ENCODE measurements at places on chromosomes 3 and 15. TPM values are rescaled to one million over a fixed set of nuclear protein-coding genes. Genes with fewer than 3 reads are reported as not detected.

The DLL4 gene
- 0.18 TPM for total RNA-seq

The PPP2R3A gene
- 0.51 TPM for total RNA-seq

- no peak overlapping the region for H3K4me3 ChIP-seq
- no peak overlapping the region for H3K27ac ChIP-seq
Observed at GRCh38 chr3:31815006-31815405, 166.1 kb downstream of the OSBPL10 start.

- peaks cover 29% of the 10 kb centered on the region for H3K4me1 ChIP-seq
- DNase-seq: no peak
- peaks cover 2% of the 10 kb centered on the region for H3K36me3 ChIP-seq
- no peaks in the 10 kb centered on the region for H3K27me3 ChIP-seq
- no peak overlapping the region for H3K27ac ChIP-seq
Observed at GRCh38 chr3:195160908-195161434, 110.0 kb downstream of the XXYLT1 start.

DNA sequence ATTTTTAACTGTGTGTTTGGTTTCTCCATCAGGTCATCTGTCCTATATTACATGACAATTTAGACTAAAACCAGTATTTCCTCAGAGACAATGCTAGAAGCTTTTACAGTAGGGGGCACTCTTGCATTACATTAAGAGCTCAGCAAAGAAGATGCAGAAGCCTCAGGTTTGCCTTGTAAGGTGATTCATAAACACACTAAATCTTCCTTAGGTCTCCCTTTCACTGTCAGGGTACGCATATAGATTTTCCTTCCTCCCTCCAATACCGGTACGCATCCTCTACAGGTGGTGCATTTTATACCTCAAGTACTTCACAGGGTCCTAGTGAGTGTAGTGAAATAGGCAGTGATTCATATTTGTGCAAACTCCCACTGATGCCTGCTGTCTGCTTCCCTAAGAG lies 46.5 kb downstream of the CD86 start:
- no peak for DNase-seq
- H3K4me3 ChIP-seq: peak overlapping the region; percentile 60
- peak overlapping the region; percentile 79 for H3K27ac ChIP-seq
- no peaks in the 10 kb centered on the region for H3K27me3 ChIP-seq
- H3K4me1 ChIP-seq: peaks cover 42% of the 10 kb centered on the region

The CLDN16 gene
- not detected for total RNA-seq

DNA sequence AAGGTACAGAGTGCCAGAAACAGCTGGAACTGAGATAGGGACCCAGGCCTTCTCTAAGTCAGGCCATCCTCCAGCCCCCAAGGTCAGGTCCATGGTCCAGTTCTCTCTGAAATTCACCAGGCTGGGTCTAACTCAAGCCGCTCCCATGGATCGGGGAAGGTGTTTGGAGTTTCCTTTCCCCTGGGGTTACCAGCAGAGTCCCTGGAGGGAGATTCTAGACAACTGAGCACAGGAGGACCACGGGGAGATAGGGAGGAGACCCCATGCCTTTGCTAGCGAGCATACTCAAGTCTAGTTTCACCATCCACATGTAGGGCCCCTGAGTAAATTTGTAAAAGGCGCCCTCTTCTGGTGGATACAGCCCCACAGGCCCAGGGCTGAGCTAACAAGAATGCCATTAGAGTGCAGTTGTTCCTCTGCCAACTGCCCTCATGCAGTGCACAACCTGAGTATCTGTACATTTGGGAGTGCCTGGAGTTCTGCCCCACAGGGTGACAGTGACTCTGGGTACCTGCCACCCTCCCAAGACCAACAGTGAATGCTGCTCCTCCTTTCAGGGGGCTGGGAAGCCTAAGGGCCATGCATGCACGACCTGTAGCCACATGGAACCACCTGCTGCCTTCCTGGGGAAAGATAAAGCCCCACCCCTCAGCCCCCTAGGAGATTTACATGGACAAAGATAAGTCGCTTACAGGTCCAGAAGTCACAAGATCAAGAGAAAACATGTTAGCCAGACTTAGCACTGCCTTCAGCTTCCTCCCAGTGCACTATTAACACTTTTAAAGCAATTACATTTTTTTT lies 89.0 kb downstream of the IQSEC1 start:
- H3K4me3 ChIP-seq: no peak overlapping the region
- DNase-seq: peak; percentile 78
- H3K36me3 ChIP-seq: peaks cover 6% of the 10 kb centered on the region
- H3K27ac ChIP-seq: peak overlapping the region; percentile 57

- no peak for DNase-seq
- H3K4me1 ChIP-seq: no peaks in the 10 kb centered on the region
- no peak overlapping the region for H3K27ac ChIP-seq
- no peaks in the 10 kb centered on the region for H3K36me3 ChIP-seq
- no peak overlapping the region for H3K4me3 ChIP-seq
Observed at GRCh38 chr3:187518207-187518606, 150.0 kb downstream of the RTP4 start.

DNA sequence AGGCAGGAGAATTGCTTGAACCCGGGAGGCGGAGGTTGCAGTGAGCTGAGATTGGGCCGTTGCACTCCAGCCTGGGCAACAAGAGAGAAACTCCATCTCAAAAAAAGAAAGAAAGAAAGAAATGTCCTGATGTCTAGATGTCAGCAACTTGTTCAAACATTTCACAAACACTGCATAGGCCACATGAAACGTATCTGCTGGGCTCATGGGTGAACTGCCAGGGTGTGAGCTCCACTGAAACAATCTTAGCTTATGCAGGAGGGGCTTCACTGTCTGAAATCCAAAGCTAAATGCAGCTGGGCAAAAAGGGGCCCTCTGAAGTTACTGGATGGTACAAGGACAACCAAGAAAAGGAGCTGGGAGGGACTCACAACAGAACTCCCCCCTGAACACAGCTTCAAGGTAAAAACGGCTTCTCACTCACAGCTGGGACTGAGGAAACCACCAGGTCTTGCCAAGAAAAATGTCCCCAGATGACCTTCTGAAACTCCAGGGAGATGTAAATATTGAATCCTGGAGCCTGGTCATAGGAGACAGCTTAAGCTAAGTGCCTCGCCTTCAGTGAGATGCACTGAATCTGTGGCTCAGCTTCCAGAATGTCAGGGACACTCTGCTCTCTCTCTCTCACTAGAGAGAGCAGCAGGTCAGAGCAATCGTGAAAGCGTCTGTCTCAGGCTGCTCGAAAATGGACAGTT lies 31.9 kb downstream of the SEC61A1 start:
- no peak overlapping the region for H3K27ac ChIP-seq
- no peaks in the 10 kb centered on the region for H3K27me3 ChIP-seq
- peaks cover 63% of the 10 kb centered on the region for H3K36me3 ChIP-seq
- DNase-seq: no peak
- no peak overlapping the region for H3K4me3 ChIP-seq
- no peaks in the 10 kb centered on the region for H3K4me1 ChIP-seq

DNA sequence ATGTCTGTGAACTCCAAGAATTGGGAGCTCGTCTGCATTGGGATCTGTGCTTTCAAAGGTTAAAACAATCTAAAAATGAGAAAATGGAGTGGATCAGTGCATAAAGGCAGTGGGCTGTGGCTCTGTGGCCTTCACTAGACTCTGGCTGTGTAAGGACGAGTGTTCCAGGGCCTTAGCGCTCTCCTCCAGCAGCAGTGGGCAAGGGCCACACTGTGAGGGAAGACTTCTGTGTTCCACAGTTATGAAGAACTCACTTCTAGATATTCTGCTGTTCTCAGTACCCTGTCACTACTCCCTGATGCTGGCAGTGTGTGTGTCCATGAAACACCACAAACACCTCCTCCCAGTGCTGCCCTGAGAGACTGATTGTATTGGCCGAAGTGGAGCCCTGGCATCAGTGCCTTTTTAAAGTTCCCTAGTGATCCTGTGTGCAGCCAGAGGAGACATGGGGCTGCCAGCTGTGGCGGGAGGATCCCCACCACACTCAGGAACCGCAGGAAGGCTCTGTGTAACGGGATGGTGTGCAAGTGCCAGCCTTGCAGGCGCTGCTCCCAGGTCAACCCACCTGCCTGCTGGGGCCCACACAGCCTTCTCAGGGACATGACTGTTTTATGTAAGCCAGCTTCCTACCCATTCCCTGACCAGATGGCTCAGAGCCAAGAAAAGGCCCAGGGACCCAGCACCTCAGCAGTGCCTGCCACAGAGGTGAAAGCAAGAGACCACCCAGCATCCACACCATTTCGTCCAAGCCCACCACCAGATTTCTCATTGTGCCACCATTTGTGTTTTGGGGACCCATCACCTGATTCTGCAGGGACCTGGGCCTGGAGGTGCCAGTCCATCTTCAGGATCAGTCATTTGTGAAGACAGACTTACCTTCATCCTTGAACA lies 40.4 kb downstream of the ABTB1 start:
- no peaks in the 10 kb centered on the region for H3K36me3 ChIP-seq
- no peaks in the 10 kb centered on the region for H3K27me3 ChIP-seq
- H3K4me3 ChIP-seq: no peak overlapping the region
- no peak for DNase-seq
- no peak overlapping the region for H3K27ac ChIP-seq

The PIERCE2 gene
- total RNA-seq: 0.34 TPM

GRCh38 chr3:45031531-45031930 lies 5.4 kb downstream of the CLEC3B start:
- DNase-seq: no peak
- no peaks in the 10 kb centered on the region for H3K36me3 ChIP-seq
- peaks cover 10% of the 10 kb centered on the region for H3K27me3 ChIP-seq
- no peak overlapping the region for H3K27ac ChIP-seq
- no peak overlapping the region for H3K4me3 ChIP-seq

- H3K27me3 ChIP-seq: no peaks in the 10 kb centered on the region
- no peak overlapping the region for H3K27ac ChIP-seq
- H3K4me1 ChIP-seq: peaks cover 2% of the 10 kb centered on the region
- H3K4me3 ChIP-seq: no peak overlapping the region
- peak; percentile 93 for DNase-seq
Observed at GRCh38 chr3:53219895-53220483, 35.8 kb downstream of the TKT start.

The FHIT gene
- total RNA-seq: 10.2 TPM

GRCh38 chr3:31011380-31011779 lies 116.9 kb upstream of the GADL1 start:
- peaks cover 10% of the 10 kb centered on the region for H3K4me1 ChIP-seq
- DNase-seq: no peak
- no peak overlapping the region for H3K4me3 ChIP-seq
- no peaks in the 10 kb centered on the region for H3K27me3 ChIP-seq
- no peak overlapping the region for H3K27ac ChIP-seq

The CSTA gene
- not detected for total RNA-seq

GRCh38 chr3:14789640-14790285 lies 29.0 kb upstream of the FGD5 start:
- H3K4me1 ChIP-seq: no peaks in the 10 kb centered on the region
- H3K27me3 ChIP-seq: peaks cover 10% of the 10 kb centered on the region
- no peaks in the 10 kb centered on the region for H3K36me3 ChIP-seq
- no peak overlapping the region for H3K27ac ChIP-seq

The CISH gene
- 265 TPM for total RNA-seq

DNA sequence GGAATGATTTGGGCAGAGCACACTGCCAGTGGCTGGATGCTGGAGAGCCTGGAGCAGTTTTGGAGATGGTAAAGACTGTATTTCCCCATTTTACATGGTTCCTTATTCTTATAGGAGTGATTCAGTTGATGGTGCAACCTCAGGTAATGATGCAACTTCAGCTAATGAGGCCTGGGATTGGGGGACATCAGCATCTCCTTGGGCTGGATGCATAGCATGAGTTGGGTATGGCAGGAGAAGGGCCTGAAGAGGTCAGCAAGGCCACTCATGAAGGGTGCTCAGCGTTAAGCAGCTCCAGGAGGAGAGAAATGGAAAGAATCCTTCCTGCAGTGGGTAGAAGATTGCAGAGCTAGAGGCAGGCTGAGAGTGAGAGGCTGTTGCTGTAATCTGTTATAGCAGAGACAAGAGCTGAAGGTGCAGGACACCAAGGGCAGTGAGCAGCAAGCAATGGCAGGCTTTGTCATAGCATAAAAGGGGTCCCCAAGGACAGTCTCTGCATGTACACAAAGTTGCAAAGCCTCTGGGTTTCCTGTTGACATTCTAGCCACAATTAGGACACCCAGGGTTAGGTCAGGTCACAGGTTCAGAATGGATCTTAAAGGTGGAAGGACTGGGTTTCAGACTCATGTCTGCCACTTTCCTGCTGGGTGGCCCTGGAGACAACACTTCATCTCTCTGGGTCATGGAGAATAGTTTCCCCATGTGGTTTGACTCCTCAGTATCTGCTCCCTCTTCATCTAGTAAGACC lies 29.5 kb upstream of the SNRK start:
- no peak overlapping the region for H3K27ac ChIP-seq
- DNase-seq: no peak
- H3K27me3 ChIP-seq: no peaks in the 10 kb centered on the region
- no peak overlapping the region for H3K4me3 ChIP-seq

- H3K27me3 ChIP-seq: no peaks in the 10 kb centered on the region
- peaks cover 28% of the 10 kb centered on the region for H3K4me1 ChIP-seq
- H3K36me3 ChIP-seq: peaks cover 31% of the 10 kb centered on the region
- H3K4me3 ChIP-seq: no peak overlapping the region
Observed at GRCh38 chr3:125331243-125331642, 43.9 kb downstream of the ZNF148 start.

DNA sequence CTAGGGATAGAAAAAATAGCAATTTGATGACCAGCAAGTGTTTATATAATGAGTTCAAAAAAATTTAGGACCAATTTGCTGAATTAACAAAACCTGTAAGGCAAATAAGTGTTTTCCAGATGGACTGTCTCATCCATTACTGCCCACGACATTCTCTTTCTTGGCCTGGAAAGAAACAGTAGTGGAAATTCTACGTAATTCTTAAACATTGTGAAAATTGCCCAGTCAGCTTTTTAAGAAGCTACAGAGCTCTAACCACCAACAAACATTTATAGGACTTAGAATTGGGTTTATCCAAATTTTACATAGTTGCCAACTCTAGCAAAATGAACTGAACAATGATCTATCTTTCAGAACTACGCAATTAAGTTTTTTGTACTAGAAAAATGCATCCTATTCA lies 227.7 kb upstream of the PEX5L start:
- no peak overlapping the region for H3K27ac ChIP-seq
- peaks cover 5% of the 10 kb centered on the region for H3K4me1 ChIP-seq
- no peaks in the 10 kb centered on the region for H3K36me3 ChIP-seq

DNA sequence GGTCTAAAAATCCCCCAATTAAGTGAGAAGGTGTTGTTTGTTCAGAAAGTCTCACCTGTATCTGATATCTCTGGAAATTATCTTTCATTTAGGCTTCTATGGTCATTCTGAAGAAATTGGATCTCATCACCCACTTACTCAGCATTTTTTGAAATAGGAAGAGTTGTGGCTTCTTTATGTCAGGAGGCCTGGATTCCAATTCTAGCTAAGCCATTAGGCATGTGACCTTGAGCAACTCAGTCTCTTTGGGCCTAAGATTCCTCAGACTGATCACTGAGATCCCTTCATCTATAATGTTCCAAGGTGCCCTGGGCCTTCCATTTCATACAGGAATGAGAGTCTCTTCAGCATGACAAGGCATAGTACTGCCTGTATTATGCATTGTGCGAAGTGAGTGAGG lies 70.3 kb downstream of the ARHGEF26 start:
- no peak overlapping the region for H3K4me3 ChIP-seq
- H3K27me3 ChIP-seq: peaks cover 8% of the 10 kb centered on the region
- no peak for DNase-seq
- H3K36me3 ChIP-seq: no peaks in the 10 kb centered on the region

The ARHGEF3 gene
- total RNA-seq: 38.3 TPM

All from activated CD4-positive, alpha-beta T cell treated with anti-CD3 and anti-CD28 coated beads for 36 hours (primary cell).